ENCODE measurements at places on chromosomes 7 and 10.

GRCh38 chr10:11180228-11180627 lies 162.6 kb downstream of the CELF2 start:
- DNase-seq, result no peak

- peak; percentile 86 for DNase-seq
Observed at GRCh38 chr7:22564511-22565045, 64.6 kb upstream of the STEAP1B start.

- DNase-seq, result no peak
Observed at GRCh38 chr10:98429320-98430072, 14.5 kb upstream of the PYROXD2 start.

- no peak for DNase-seq
Observed at GRCh38 chr10:103621783-103622125, 128.2 kb downstream of the NEURL1 start.

GRCh38 chr7:82358009-82358578 lies 85.5 kb downstream of the CACNA2D1 start:
- DNase-seq, result no peak

GRCh38 chr7:41915871-41916270 lies 213.0 kb upstream of the INHBA start:
- no peak for DNase-seq

GRCh38 chr7:31705377-31705776 lies 18.4 kb downstream of the PPP1R17 start:
- no peak for DNase-seq

DNA sequence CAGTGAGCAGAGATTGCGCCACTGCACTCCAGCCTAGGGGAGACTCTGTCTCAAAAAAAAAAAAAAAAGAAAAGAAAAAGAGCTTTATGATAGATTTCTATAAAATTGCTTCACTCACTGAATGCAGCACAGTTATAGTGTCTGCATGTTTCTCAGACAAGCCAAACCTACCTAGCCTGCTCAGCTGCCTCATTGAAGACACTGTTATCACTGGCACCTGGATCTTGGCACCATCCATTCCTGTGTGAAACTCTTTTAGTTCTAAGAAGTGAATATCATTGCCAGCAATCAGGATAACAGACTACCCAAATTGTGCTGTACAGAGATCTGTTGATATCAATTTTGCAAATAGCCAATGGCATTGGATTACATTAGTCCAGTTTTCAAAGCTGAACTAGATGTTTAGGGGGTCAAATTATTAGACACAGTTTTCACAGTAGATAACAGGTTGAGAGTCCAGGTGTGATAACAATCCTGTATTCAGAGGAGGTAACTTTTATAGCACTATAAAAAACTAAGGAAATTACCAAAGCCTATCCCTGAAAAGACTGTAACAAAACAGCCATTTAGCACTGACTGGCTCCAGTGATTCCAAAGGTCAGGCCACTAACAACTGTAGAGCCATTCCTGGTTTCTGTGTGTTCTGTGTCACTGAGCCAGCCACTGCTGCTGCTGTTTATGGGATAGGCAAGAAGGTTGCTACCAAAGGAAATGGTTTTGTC lies 17.1 kb downstream of the PDSS1 start:
- no peak for DNase-seq

DNA sequence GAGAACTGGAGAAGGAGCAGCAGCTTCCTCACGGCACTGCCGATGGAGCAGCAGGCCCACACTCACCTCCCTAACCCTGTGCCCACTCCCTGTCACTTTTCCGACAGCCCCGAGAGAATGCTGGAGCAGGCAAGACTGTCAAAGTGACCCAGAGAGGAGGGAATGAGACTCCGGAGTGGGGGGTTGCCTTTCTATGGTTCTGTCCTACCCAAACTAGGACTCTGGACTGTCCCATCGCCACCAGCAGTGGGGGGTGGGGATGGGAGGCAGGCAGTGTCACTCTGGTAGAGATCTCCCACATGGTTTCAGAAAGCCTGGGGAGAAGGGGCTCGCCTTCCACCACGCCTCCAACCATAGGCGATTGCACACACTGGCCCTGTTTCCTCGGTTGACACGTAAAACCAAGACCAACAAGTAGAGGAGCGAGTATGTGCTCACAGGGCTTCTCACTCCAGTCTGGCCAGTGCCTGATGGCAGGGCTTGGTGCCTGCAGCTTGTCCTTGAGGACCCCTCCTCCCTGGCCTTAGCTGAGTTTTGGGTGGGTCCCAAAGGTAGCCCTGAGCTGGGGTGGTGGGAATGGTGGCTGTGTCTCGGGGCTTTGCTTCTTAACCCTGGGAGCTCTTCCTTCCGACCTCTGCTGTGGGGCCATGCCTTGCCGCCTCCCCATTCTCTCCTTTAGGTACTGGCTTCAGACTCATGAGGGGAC lies 148.5 kb downstream of the PTPN20 start:
- no peak for DNase-seq

GRCh38 chr10:42149027-42149700 lies 489.2 kb downstream of the ZNF33B start:
- no peak for DNase-seq

- no peak for DNase-seq
Observed at GRCh38 chr10:48765039-48765438, 80.4 kb downstream of the WDFY4 start.

DNA sequence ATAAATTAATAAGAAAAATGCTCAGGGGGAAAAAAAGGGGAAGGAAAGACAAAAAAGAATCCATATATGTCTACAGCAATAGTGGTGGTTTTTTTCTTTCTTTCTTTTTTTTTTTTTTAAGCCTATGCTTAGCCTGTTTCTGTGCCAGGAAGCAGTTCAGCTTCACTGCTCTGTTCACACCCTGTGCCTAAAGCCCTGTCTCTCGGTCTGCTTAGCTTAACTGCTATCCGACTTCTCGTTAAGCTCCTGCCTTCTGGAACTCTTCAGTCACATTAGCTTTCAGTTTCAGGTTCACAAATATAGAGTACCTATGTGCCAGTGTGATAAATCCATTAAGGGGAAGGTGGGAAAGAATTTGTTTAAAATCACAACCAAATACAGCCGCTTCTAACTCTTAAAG lies 26.5 kb upstream of the NRG3 start:
- no peak for DNase-seq

DNA sequence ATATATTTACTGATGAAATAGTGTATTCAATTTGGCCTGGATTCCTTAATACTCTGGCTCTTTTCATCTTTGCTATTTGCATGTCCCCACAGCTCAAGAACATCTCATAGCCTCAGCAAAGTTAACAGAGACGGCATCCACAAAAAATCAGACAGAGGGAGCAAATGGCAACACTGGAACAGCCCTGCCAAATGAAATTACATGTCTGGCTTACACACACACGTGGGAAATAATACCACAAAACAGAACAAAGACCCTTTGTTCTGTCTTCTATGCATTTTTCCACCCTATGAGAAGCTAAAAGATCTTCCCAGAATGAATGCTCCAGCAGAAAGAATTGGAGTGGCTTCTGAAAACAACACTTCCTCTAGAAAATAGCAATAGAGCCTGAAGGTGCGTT lies 139.5 kb downstream of the ALOX5 start:
- DNase-seq, result no peak

DNA sequence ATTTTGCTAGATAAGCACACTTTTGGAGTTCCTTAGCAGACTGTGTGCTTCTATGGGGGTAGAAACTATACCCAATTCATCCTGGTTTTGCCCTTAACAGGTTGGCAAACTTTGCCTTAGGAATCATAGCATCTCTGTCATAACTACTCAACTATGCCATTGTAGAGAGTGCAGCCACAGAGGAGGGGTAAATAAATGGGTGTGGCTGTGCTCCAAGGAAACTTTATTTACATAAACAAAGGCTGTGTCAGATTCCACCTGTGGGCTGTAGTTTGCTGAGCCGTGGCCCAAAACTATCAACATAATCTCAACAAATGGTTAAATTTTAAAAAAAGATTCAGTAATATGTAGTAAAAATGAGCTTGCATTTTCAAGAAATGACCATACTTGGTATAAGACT lies 51.6 kb upstream of the LAMB1 start:
- no peak for DNase-seq

- DNase-seq, result no peak
Observed at GRCh38 chr7:50628434-50629084, 63.4 kb upstream of the DDC start.

GRCh38 chr7:40845943-40846342 lies 711.1 kb downstream of the SUGCT start:
- no peak for DNase-seq

DNA sequence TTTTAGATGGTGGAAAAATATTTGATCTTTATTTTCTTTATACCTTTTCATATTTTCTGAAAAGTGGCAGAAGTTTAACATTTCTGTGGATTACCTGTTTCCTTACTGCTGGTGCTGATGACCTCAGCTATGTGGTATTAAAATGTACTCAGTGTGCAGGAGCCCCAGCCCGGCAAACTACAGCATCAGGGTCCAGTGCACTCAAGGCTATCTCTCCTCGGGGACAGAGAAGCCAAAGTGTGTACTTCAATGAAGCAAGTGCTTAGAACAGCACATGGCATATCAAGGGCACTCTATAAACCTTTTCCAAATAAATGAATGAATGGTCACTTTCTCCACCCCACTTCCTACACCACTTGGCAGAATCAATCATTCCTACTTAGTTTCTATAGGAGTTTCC lies 111.8 kb downstream of the HIP1 start:
- no peak for DNase-seq

- no peak for DNase-seq
Observed at GRCh38 chr7:36562121-36562520, 162.2 kb downstream of the AOAH start.

DNA sequence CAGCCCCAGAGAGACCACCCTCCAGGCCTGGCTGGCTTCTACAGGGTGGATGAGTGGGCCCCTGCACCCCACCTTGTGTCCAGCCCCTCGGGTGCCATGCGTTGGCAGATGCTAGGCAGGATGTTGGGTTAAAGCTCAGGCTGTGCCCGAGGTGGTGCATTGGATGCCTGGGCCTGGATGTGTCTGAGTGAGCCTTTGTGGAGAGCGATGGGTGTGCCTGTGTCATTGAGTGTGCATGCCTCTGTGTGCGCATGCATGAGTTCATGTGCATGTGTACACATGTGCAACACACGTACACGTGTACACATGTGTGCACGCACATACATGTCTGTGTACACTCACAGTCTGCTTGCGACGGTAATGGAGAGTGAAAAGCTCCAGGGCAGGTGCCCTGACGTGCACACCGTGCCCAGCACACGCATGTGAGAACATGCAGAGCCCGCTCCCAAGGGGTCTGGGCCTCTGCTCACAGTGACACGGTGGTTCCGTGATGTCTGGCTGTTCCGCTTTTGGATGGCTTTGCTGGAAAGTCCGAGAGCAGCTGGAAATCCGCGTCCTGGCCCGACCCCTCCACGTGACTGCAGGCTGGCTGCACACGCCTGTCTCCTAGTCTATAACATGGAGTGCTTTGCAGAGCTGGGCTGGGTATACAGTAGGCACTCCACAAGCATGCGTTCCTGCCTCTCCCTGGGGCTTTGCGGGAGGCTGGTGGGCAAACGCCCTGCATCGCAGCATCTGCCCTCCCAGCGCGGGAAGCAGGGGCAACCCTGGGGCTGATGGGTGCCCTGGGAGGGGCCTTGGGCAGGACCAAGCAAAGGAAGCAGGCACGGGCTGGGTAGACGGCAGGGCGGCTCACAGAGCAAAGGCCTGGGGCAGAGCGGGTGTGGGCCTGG lies 36.9 kb downstream of the ELFN1 start:
- no peak for DNase-seq

- DNase-seq, result no peak
Observed at GRCh38 chr7:132030883-132031282, 474.5 kb upstream of the PODXL start.

DNA sequence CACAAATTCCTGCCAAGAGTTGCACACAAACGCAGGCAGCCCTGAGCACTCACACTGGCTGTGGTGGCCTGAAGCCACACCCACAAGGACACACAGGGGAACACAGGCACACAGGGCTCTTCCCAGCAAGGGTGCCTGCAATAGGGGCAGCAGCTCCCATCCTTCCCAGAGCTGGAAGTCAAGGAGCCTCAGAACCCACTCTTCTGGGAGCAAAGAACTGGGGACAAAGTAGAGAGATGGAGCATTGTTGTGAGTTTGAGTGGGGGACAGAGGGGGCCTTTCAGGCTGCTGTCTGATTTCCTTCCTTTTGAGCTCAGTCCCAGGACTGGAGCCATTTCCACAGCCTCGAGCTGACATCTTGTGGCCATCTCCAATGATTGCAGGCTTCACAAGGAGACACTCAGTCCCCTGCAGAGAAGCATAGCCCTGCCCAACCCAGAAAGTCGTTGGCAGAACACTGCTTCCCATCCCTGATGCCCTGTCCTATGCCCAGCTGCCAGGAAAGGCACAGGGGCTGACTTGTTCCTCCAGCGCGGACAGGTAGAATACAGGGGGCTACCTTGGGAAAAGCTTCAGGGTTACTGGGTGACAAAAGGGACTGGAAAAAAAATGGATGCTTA lies 34.4 kb upstream of the SLF2 start:
- DNase-seq, result peak; percentile 75

DNA sequence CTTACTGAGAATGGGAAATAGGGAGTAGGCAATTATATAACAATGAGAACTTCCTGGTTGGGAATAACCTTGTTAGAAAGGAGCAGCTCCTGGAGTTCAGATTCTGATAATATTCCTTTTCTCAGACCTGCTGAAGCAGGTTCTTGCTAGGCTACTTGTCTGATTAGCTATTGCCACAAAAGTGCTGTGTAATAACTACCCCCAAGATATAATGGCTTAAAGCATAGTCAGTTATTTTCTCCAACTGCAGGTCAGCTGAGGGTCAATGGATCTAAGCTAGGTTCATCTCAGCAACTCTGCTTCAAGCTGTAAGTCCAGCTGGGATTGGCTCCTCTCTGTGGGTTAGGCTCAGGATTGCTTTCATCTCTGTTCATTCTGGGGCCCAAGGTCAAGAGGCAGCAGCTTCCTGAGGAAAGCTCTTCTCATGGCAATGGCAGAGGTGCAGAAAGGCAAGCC lies 9.4 kb upstream of the CNOT4 start:
- no peak for DNase-seq

- peak; percentile 26 for DNase-seq
Observed at GRCh38 chr7:48140001-48140681, 31.1 kb upstream of the ABCA13 start.

Data from fibroblast of skin of abdomen (primary cell).